ENCODE measurements at places on chromosomes 5 and 9.

DNA sequence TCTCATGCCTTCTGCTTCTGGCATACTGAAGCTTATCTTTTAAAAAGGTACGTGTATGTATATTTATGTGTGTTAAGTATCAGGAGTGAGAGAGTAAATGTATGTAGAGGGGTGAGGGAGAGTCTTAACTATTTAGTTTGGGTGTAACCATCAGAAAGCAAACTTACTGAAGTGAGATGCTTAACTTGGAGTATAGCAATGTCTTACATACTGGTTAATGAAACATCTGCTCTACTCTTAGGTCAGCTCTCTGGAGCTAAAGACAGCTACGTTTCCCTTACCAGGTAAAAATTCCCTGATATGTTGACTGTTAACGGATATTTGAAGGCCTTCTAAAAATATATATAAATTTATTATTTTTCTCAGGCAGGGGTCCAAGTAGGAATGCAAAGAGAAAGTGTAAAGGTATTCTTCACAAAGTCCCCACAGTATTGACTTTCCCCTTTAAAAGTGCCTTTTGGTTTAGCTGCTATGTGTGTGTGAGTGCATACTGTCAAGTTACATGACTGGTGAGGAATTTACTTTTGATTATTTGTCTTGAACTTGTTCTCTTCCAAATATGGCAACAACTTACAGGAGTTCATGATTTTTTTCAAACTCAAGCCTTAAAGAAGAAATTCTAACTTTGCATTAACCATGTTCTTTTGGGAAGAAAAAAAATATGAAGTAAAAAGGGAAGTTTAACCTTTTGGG lies 12.3 kb upstream of the C5orf24 start:
- DNase-seq, result no peak

DNA sequence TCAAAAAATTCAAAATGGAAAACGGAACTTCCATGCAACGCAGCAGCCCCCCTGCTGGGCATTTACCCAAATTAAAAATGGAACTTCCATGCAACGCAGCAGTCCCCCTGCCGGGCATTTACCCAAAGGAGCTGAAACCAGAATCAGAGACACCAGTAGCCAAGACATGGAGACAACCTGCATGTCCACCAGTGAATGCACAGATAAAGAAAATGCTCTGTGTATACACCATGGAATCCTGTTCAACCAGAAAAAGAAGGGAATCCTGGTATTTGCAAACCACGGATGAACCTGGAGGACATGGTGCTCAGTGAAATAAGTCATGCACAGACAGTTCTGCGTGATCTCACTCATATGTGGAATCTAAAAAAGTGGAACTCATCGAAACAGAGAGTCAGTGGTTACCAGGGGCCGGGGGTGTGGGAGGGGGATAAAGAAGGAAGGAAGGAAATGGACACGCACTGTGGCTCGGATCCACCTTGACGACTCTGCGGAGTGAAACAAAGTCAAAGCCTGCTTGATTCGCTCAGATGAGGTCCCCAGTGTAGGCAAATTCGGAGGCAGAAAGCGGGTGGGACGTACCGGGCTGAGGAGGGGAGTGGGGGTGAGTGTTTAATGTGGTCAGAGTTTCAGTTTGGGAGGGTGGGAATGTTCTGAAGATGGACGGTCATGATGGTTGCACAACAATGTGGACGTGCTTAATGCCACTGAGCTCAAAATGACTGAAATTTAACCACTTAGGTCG lies 40.2 kb upstream of the EXOC3 start:
- no peak for DNase-seq

DNA sequence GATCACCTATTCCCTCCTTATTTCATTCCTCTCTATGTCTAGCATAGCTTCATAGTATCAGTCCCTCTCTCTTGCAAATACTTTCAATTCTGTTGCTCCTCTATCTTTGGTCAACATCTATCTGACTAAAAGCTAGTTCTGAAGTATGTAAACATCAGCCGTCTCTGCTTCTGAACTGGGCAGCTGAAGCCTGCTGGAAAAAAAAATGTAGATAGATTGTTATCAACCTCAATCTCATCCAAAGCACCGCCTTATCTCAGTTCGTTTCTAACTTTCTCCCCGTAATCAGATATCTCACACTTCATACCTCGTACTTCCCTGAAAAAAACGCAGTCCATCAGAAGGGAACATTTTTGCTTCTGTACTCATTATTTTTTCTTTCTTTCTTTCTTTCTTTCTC lies 4.5 kb upstream of the SEMA6A start:
- no peak for DNase-seq

DNA sequence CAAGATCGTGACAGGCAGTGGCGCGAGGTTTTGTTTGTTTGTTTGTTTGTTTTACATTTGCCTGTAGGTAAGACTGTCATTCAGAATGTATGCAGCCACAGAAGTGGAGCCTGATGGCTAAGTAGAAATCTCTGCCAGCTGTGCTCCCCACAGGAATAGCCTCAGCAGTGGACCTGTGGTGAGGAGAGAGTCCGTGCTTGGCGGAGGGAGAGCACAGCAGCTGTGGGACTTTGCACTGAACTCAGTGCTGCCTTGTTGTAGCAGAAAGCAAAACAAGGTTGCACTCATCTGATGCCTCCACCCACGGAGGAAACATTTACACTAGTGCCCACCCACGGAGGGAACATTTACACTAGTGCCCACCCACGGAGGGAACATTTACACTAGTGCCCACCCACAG lies 4.4 kb upstream of the ZNF782 start:
- no peak for DNase-seq

GRCh38 chr5:111859533-111860270 lies 102.7 kb upstream of the NREP start:
- no peak for DNase-seq

DNA sequence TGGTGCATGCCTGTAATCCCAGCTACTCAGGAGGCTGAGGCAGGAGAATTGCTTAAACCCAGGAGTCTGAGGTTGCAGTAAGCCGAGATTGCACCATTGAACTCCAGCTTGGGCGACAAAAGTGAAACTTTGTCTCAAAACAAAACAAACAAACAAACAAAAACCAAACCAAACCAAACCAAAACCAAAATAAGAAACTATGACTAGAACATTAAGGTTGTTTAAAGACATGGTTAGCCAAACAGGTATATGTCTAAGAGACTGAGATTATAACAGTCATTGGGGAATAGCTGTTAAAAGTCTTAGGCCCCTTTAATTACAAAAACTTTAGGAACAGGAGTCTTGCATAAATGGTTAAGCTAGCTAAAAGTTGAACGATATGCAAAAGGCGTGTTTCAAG lies 63.6 kb downstream of the PRDM9 start:
- DNase-seq, result no peak

DNA sequence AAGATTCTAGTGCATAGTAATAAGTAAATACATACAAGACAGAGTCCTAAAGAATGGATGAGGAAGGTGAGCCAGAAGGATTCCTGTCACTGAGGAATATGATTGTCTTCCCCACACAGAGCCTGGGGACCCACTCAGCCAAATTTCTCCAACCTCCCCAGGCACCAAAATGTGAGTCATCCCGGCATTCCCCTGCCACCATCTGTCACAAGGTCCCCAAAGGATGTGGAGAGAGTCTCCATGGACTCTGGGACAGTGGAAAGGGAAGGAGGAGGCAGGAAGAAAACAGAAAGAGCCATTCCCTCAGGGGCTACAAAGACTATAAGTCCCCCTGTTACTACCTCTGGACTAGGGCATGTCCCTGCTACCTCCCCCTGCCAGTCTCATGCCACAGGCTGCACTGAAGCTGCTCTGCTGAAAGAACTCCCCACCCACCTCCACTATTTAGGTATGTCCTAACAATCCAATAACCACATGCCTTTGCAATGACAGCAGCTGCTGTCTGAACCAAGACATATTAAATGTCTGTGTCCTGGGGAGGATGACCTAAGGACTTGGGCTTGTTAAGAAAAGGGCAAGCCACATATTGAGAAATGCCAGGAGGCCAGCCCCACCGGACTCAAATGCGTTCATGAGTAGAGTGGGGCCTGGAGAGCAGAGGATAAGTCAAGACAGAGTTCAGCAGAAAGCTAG lies 10.7 kb upstream of the OR5C1 start:
- no peak for DNase-seq

GRCh38 chr9:93634311-93635185 lies 58.2 kb downstream of the PHF2 start:
- DNase-seq, result no peak

DNA sequence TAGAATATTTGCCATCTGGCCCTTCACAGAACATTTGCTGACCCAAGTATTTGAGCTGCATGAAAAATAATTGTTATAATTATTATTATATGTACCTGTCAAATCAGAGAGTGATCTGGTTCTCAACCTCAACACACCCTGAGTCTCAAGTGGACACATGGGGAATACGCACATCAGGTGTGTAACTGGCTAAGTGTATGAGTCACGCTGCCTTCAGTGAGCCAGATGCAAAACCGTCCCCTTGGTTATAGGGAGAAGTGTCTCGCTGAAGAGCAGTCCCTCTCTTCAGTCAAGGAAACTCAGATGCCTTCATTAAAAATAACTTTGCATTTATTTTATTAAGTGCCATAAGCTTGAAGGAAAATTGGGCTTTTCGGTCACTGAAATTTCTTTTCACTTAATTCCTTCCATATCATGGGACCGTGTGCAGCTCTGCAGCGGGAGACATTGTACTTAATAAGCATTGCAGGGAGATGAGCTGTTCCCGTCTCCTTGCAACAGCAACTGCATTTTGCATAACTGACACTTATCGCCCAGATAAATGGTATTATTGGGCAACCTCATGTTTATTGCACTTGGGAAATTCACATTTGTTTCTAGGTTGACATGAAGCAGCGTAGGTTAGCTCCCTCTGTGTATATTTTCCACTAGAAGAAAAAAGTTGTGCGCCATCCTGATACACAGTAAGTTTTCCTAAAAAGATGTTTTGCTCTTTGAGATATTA lies 512.3 kb upstream of the DAP start:
- no peak for DNase-seq

DNA sequence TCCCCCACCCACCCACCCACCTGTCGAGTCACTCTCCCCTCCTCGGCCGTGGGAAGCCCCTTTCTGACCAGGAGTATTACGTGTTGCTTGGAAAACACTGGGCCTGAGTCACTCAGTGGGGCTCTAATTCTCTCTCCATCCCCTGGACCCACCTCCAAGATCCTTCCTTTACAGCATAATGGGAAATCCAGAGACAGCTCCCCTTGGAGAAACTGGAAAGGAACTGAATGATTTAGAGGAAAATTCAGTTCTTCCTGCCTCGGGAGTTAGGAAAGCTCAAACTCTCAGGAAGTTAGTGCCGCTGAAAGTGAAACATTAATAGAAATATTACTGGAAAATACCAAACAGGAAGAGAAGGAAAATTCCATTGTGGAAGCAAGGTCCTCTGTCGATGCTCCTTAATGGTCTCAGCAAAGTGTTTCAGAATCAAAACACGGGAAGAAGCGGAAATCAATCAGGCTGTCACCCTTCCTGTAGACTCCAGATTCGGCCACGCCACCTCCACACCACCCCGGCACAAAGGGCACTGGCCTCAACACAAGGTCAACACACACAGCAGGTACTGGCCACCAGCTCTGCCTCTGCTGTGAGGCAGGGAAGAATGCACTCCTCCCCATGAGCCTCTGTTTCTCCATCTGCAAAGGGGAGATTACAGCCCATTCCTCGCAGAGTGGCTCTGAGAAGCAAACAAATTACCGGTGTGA lies 9.6 kb downstream of the SHB start:
- no peak for DNase-seq

DNA sequence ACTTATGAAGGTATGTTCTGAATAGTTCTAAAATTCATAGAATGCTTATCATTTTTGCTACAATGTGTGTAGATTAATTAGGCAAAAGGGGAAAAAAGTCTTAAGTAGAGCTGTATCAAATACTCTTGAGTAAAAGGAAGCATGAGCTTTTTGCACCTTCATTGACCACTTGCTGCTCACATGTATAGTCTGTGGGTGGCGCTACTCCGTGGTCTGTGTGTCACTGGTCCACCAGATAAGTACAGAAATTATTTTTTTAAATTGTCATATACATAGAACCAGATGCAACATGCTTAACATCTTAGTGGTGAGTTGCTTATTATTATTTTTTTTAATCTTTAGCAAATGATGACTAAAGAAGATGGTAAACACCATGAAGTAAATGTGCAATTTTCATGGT lies 130.2 kb downstream of the MAN2A1 start:
- DNase-seq, result no peak

DNA sequence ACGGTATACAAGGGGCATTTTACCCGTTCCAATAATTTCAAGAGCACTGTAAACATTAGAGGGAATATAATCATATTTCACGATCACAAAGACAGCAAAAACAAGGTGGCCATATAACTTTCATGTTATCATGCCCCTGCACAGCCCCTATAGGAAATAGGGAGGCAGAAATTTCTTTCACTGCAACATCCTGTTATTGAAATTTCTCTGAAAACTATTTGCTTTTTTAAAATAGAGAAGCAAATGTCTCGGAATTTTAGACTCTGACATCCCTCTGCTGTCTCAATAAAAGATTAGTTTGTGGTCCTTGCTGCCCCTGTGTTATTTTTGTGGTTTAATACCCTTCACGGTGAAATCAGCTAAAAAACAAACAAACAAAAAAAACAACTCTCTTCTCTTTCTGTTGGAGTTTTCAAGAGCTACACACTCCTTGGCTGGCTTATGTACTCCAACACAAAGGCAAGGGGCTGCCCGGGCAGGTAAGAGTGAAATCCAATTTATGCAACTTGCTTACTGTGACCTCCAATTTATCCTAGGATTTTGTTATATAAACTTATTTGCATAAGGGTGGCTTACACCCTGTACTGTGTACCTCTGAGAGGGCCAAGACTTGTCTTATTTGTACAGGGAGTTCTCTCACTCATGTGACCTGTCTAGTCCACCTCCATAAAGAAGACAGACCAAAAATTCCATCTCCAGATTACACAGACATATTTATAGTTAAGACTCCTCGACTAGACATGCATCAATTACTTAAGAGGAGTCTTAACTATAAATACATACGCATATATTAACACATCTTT lies 223.6 kb downstream of the MLLT3 start:
- DNase-seq, result no peak

GRCh38 chr5:7629561-7629960 lies 221.4 kb downstream of the CFAP90 start:
- no peak for DNase-seq

DNA sequence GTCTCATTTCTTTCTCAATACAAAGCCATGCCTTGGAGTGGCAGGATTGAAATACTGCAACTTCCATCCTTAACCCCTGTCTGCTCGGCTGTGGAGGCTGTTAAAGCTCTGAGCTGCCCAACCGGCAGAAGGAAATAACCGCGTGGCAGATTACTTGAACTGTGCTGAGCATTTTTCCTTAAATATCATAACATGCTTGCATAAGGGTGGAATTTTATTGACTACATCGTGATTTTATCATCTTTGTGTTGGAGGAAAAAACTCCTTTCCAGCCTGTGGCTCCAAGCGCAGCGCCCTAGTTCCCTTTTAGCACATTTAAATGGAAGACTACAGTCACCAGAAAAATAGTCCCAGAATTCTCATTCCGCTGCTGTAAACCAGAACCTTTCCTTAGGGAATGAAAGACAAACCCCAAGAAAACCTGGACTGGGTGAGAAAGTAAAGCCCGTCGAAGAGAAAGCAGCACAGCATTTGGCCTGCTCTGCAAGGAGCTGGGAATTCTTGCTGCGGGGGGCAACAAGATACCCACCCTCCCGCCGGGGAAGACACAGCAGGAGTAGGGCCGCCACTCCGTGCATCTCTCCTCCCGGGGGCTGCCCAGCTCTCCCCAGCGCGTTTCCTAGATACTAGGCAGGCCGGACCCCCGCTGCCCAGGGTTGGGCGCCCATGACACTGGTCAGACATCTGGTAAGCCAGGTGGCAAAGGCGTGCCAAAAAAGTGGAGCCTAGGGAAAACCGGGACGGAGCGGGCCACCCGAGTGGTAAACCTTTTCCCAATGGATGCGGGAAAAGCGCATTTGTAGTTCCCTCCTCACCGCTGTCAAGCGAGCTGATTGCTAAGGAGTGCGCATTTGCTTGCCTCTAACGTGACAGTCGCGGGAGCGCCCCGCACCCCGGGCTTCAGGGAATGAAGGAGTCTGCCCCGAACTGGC lies 1.3 kb downstream of the SHC3 start:
- no peak for DNase-seq

All from activated CD4-positive, alpha-beta T cell treated with anti-CD3 and anti-CD28 coated beads, Interleukin-2, amount 50 U/mL, for 1 hour (primary cell).